ENCODE measurements at places on chromosomes 3 and 15. TPM values are rescaled to one million over a fixed set of nuclear protein-coding genes. Genes with fewer than 3 reads are reported as not detected.

- DNase-seq = no peak
Observed at GRCh38 chr15:87129916-87130315, 1050.2 kb downstream of the AGBL1 start.

The TP63 gene
- total RNA-seq = not detected

- DNase-seq = no peak
Observed at GRCh38 chr3:57978316-57978715, 29.9 kb upstream of the FLNB start.

The GOLGA6L10 gene
- 0.44 TPM for total RNA-seq

All from lung microvascular endothelial cell (primary cell).